ENCODE measurements at places on chromosomes 1 and 21. TPM values are rescaled to one million over a fixed set of nuclear protein-coding genes. Genes with fewer than 3 reads are reported as not detected.

Gene FCGR1A
- total RNA-seq = 1.3 TPM

Gene CLCNKA
- 0.24 TPM for total RNA-seq

Gene ATG4C
- total RNA-seq = 9.2 TPM

DNA sequence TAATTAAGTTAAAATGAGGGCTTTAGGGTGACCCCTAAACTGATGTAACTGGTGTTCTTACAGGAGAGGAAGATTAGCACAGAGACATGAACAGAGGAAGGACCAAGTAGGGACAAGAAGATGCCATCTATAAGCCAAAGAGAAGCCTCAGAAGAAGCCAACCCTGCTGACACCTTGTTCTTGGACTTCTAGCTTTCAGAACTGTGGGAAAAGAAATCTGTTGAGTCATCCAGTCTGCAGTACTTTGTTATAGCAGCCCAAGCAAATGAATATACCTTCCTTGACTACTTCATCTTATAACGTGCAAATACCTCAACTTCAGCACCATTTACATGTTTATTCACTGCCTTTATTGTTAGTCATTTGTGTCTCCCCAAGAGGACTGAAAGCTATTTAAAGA, 3.4 kb downstream of the ZBTB21 start:
- peaks cover 12% of the 10 kb centered on the region for H3K36me3 ChIP-seq
- H3K4me3 ChIP-seq = no peak overlapping the region
- H3K27me3 ChIP-seq = no peaks in the 10 kb centered on the region
- no peak for DNase-seq
- no peak overlapping the region for H3K27ac ChIP-seq

Gene OR2L8
- not detected for total RNA-seq

GRCh38 chr1:28087614-28088167, 719 bp downstream of the EYA3 start:
- DNase-seq = no peak
- no peaks in the 10 kb centered on the region for H3K36me3 ChIP-seq
- H3K27ac ChIP-seq = peak overlapping the region; percentile 92

DNA sequence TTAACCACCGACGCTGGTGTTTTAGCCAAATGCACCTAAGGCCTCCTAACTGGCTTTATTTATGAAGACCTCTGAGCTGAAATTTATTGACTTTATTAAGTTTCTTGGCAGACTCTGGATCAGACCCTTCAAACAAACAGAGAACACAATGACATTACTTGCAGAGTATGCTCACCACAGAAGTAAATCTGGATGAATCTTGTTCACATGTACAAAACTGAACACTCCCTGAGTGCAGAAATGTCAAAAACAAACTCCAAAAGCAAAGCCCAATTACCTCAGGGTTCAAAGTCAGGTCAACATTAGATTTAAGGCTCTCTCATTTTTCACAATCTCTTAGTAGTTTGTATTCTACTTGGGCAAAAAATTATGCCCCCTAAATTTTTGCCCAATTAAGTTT, 218.6 kb downstream of the SLC45A1 start:
- no peak for DNase-seq
- no peaks in the 10 kb centered on the region for H3K36me3 ChIP-seq
- no peak overlapping the region for H3K27ac ChIP-seq

GRCh38 chr1:68375919-68376318, 73.8 kb downstream of the RPE65 start:
- H3K27ac ChIP-seq = no peak overlapping the region
- no peaks in the 10 kb centered on the region for H3K27me3 ChIP-seq
- DNase-seq = no peak
- H3K4me1 ChIP-seq = no peaks in the 10 kb centered on the region

Gene NMNAT2
- total RNA-seq = not detected

Gene RGS13
- 1.1 TPM for total RNA-seq

DNA sequence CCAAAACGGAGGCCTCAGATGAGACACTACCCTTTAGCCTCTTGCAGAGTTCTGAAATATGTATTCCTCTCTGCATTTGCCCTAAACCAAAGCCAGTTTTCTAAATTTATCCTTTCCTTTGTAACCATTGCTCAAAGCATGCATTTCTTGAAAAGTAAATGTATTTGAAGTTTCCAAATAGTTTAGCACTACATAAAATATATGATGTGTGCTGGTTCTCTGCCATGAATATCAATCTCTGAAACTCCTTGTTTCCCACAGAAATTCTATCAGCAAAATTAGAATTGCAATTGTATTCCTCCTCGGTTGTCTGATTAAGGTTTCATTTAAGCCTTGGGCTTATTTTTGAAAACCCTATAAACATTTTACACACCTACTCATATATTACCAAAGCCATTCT, 137.1 kb upstream of the SYT6 start:
- no peaks in the 10 kb centered on the region for H3K36me3 ChIP-seq
- no peaks in the 10 kb centered on the region for H3K27me3 ChIP-seq
- H3K4me3 ChIP-seq = no peak overlapping the region
- peaks cover 22% of the 10 kb centered on the region for H3K4me1 ChIP-seq

Data from natural killer cell treated with Interleukin-12 subunit alpha and Interleukin-12 subunit beta and Interleukin-15 and Interleukin-18, amount 100 ng/mL, for 72 hours (primary cell).